ENCODE measurements at places on chromosomes 12 and 14.

GRCh38 chr12:49767333-49767732 lies 26.0 kb downstream of the TMBIM6 start:
- DNase-seq = no peak

DNA sequence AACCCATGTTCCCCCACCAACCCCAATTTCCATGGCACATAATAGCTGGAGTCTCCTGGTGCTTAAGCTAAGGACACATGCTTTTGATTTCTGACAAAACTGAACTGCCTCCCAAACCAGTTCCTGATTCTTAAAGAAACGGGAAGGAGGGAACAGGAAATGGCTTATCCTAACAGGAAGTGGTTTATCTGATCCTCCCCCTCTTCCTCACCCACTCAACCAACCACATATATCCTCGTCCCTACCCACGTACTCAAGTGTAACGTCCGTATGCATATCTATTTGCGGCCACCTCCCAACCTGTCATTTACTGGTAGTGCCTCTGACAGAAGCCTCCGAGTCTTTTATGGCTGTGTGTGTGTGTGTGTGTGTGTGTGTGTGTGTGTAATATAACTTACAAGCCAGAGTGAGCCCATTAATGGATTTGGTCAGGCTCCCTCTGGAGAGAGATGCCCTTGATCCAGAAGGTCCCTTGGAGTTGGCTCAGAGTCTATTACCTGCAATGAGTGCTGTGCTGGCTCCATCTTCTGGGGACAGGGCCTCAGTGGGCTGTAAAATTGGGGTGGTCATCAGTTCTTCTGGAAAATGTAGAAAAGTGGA lies 7.7 kb downstream of the DAZAP2 start:
- DNase-seq = no peak

GRCh38 chr12:11431486-11431885 lies 36.1 kb upstream of the PRB2 start:
- no peak for DNase-seq

- DNase-seq = no peak
Measured at GRCh38 chr12:91630083-91630482, 447.5 kb upstream of the DCN start.

DNA sequence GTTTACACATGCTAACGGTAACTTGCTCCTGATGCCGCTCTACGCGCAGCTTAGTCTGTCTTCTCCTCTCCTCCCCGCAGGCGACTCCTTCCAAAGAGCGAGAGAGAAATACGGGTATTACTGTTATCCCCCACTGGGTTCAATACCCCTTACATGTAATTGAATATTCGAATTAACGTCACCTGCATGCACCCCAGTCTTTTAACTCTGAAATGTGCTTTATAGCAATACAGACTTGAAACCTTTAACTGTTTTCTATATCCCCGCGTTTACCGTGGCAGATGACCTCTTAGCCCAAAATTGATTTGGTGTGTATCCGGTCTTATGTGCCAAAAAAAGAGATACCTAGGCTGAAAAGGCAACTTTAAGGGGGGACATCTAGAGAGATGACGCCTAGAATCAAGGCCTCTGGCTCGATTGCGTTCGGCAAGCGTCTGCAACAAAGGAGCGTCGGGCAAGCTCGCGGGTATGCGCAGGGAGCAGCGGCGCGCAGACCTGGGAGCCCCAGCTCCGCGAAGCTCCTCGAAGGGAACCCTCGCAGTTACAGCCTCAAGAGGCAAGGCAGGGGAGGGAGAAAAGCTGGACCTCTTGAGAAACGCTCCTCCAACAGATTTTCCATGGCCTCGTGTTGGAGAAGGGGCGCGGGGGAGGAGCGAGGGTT lies 6.8 kb upstream of the FOXG1 start:
- DNase-seq = no peak

DNA sequence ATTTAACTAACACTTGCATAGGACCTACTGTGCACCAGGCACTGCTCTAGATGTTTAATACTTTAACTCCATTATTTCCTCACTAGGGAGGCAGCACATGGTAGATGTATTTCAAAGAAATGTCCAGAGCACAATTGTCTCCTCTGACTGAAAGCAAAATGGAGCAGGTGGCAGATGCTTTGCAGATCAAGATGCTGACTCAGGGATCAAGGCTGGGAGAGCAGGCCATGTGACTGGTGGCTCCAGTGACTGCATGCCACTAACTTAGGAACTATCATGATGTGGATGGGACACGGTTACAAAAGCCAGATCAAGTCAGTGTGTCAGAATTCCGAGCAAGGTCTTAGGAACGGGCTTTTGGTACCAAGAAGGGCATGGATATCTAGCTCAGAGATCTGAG lies 28.2 kb downstream of the SERPINA11 start:
- DNase-seq = no peak
